ENCODE measurements at places on chromosomes 4 and X. TPM values are rescaled to one million over a fixed set of nuclear protein-coding genes. Genes with fewer than 3 reads are reported as not detected.
A peak's percentile ranks its signal among the peaks of the same experiment; 100 is the strongest.

GRCh38 chr4:179976777-179977176 is 2266.4 kb upstream of the TENM3 start:
- H3K27ac ChIP-seq: no peak overlapping the region
- H3K27me3 ChIP-seq: no peaks in the 10 kb centered on the region
- no peak for DNase-seq
- no peaks in the 10 kb centered on the region for H3K36me3 ChIP-seq

- no peaks in the 10 kb centered on the region for H3K36me3 ChIP-seq
- H3K27ac ChIP-seq: peak overlapping the region; percentile 94
- DNase-seq: no peak
- H3K27me3 ChIP-seq: no peaks in the 10 kb centered on the region
These were observed 645 bp upstream of the RAB28 start for GRCh38 chr4:13484749-13485221.

GRCh38 chr4:124097447-124097846 is 615.1 kb downstream of the ANKRD50 start:
- H3K27me3 ChIP-seq: no peaks in the 10 kb centered on the region
- no peak overlapping the region for H3K4me3 ChIP-seq
- DNase-seq: no peak
- no peaks in the 10 kb centered on the region for H3K36me3 ChIP-seq
- H3K27ac ChIP-seq: no peak overlapping the region

- no peaks in the 10 kb centered on the region for H3K4me1 ChIP-seq
- no peaks in the 10 kb centered on the region for H3K27me3 ChIP-seq
- no peak overlapping the region for H3K4me3 ChIP-seq
- H3K27ac ChIP-seq: no peak overlapping the region
- DNase-seq: no peak
These were observed 52.8 kb upstream of the PSAPL1 start for GRCh38 chr4:7487502-7487901.

- H3K36me3 ChIP-seq: no peaks in the 10 kb centered on the region
- H3K27ac ChIP-seq: no peak overlapping the region
- DNase-seq: no peak
- no peaks in the 10 kb centered on the region for H3K27me3 ChIP-seq
These were observed 49.6 kb downstream of the LAMP2 start for GRCh38 chrX:120419463-120419862.

- DNase-seq: peak; percentile 55
- H3K4me3 ChIP-seq: peak within 1 kb of the TSS; percentile 49
- H3K27me3 ChIP-seq: no peaks in the 10 kb centered on the region
- no peaks in the 10 kb centered on the region for H3K36me3 ChIP-seq
- no peaks in the 10 kb centered on the region for H3K4me1 ChIP-seq
These were observed at the start of gene ARSJ for GRCh38 chr4:113979148-113979904. Gene ARSJ, minus strand, starts transcription at chr4:113979647. Its CDS starts 813 bp downstream, at chr4:113978834.

DNA sequence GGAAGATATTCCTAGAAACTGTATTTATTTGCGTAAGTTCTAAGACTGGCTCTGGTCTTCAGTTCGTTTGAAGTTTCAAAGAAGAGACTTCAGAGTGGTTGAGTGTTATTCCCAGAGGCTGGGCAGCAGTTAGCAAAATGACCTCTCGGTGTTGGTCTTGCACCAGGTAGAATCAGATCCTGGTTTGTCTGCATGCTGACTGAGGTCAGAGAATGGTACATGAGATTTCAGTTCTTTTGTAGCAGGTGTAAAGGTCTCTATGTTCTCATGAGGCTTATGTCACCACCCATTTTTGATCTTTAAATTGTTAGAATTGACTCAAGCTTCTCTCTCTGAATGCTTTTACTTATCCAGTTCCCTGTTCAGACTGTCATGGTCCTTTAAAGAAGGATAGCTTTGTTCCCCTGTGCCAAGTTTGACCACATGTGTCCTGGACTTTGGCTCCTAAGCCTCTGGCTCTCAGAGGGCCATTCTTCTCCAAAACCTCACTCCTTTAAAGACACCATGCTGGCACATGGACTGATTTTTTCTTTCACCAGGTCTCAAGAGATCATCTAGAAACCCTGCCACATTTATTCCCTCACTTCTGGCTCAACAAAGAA is 355.8 kb upstream of the BOD1L1 start:
- H3K4me1 ChIP-seq: no peaks in the 10 kb centered on the region
- H3K27me3 ChIP-seq: no peaks in the 10 kb centered on the region
- no peak overlapping the region for H3K27ac ChIP-seq
- no peak overlapping the region for H3K4me3 ChIP-seq

- no peak overlapping the region for H3K4me3 ChIP-seq
- no peaks in the 10 kb centered on the region for H3K4me1 ChIP-seq
- H3K27me3 ChIP-seq: no peaks in the 10 kb centered on the region
- no peaks in the 10 kb centered on the region for H3K36me3 ChIP-seq
- DNase-seq: peak; percentile 23
These were observed 109.9 kb downstream of the SH3RF1 start for GRCh38 chr4:169160825-169161224.

DNA sequence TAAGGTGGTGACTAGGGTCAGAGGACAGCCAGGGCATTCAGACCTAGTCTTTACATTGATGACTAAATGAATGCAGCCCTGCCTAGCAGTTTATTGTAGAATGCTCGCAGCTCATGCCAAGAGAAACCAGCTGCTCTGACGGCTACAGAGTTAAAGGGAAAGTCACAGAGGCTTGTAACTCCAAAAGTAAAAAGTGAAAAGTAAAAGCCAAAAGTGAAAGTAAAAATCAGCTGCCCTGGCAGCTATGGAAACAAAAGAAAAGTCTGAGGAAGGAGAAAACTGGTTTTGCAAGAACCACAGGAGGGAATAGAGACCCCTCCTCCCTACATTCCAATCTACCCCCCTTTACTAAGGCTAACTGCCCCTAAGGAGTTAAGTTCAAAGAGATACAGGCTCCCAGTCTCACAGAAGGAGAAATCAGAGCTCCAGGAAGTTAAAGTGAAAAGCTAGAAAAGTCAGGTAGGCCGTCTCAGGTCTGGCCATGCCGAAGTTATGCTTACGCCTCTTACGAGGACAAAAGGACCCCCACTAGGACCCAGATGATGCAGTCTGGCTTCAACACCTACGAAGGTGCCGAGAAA is 6.0 kb downstream of the GAGE10 start:
- H3K36me3 ChIP-seq: no peaks in the 10 kb centered on the region
- no peaks in the 10 kb centered on the region for H3K27me3 ChIP-seq
- H3K27ac ChIP-seq: peak overlapping the region; percentile 78

GRCh38 chr4:158130204-158130603 is 42.6 kb downstream of the GASK1B start:
- no peaks in the 10 kb centered on the region for H3K4me1 ChIP-seq
- H3K27me3 ChIP-seq: no peaks in the 10 kb centered on the region
- no peaks in the 10 kb centered on the region for H3K36me3 ChIP-seq
- DNase-seq: no peak
- no peak overlapping the region for H3K4me3 ChIP-seq

DNA sequence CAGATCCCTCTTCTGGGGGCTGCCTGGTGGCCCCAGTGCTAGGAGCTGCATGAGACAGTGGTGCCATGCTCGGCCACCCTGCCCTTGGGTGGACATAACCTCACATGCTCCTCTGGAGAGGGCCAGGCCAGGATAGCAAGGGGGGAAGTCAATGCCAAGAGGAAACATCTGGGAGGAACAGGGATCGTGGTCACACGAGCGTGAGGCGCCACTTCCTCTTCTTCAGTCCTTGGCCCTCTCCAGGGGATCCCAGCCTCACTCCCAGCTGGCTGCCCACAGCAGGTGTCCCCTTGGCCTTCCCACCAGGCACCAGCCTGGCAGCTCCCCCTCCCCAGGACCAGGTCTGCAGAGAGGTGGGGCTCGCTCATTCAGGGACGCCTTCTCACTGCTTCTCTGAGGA is 28.6 kb downstream of the TBC1D14 start:
- H3K27me3 ChIP-seq: no peaks in the 10 kb centered on the region
- no peaks in the 10 kb centered on the region for H3K4me1 ChIP-seq
- H3K27ac ChIP-seq: no peak overlapping the region
- H3K36me3 ChIP-seq: no peaks in the 10 kb centered on the region
- DNase-seq: no peak

DNA sequence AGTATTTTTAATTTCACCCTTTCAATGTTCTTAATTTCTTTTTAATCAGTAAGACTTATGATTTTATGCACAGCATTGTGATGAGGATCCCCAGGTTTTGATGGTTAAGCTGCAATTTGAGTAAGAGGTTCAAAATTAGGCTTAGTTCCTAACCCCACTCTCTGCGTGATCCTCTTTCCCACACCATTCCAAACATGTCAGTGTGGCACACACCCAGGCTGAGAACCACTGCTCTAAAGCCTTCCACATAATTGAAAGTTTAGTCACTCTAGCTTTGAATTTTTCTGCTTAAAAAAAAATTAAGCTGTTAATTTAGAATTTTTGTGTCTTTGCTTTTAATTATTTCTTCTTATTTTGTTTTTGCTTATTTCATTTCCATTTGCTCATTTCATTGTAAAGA is 68.8 kb upstream of the SLC7A11 start:
- no peaks in the 10 kb centered on the region for H3K4me1 ChIP-seq
- H3K27ac ChIP-seq: no peak overlapping the region
- no peak for DNase-seq
- H3K4me3 ChIP-seq: no peak overlapping the region
- H3K27me3 ChIP-seq: no peaks in the 10 kb centered on the region

DNA sequence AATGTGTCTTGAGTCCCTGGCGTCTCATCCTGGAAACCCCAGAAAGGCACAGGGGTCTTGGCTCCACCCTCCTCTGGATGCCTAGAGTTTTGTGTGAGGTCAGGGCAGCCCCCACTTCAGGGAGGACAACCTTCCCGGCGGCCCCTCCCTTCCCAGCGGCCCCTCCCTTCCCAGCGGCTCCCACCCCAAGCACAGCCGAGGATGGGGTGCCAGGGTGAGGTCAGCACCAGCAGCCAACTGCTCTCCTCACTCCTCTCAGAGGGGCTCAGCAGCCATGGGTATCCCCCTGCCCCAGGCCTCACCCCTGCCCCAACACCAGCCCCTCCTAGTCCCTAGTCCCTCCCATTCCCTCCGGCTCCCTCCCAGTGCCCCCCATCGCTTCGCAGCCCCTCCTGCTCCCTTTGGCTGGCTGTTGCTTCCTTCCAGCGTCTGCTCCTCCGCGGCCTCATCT is 17.4 kb downstream of the DGKQ start:
- no peaks in the 10 kb centered on the region for H3K4me1 ChIP-seq
- H3K27ac ChIP-seq: no peak overlapping the region
- H3K27me3 ChIP-seq: no peaks in the 10 kb centered on the region
- DNase-seq: peak; percentile 12
- H3K36me3 ChIP-seq: no peaks in the 10 kb centered on the region

GRCh38 chr4:2832309-2832980 is 11.2 kb upstream of the ADD1 start:
- H3K36me3 ChIP-seq: no peaks in the 10 kb centered on the region
- H3K4me1 ChIP-seq: no peaks in the 10 kb centered on the region
- no peak for DNase-seq
- H3K4me3 ChIP-seq: no peak overlapping the region
- H3K27me3 ChIP-seq: no peaks in the 10 kb centered on the region

- DNase-seq: no peak
- no peaks in the 10 kb centered on the region for H3K36me3 ChIP-seq
- no peaks in the 10 kb centered on the region for H3K27me3 ChIP-seq
- H3K4me1 ChIP-seq: no peaks in the 10 kb centered on the region
- H3K27ac ChIP-seq: no peak overlapping the region
These were observed 28.3 kb downstream of the PRDM8 start for GRCh38 chr4:80225595-80225994.

- H3K36me3 ChIP-seq: no peaks in the 10 kb centered on the region
- H3K4me1 ChIP-seq: peaks cover 7% of the 10 kb centered on the region
- no peak for DNase-seq
- no peak overlapping the region for H3K4me3 ChIP-seq
- peak overlapping the region; percentile 63 for H3K27ac ChIP-seq
- H3K27me3 ChIP-seq: no peaks in the 10 kb centered on the region
These were observed 10.9 kb downstream of the MFAP3L start for GRCh38 chr4:170015285-170015684.

DNA sequence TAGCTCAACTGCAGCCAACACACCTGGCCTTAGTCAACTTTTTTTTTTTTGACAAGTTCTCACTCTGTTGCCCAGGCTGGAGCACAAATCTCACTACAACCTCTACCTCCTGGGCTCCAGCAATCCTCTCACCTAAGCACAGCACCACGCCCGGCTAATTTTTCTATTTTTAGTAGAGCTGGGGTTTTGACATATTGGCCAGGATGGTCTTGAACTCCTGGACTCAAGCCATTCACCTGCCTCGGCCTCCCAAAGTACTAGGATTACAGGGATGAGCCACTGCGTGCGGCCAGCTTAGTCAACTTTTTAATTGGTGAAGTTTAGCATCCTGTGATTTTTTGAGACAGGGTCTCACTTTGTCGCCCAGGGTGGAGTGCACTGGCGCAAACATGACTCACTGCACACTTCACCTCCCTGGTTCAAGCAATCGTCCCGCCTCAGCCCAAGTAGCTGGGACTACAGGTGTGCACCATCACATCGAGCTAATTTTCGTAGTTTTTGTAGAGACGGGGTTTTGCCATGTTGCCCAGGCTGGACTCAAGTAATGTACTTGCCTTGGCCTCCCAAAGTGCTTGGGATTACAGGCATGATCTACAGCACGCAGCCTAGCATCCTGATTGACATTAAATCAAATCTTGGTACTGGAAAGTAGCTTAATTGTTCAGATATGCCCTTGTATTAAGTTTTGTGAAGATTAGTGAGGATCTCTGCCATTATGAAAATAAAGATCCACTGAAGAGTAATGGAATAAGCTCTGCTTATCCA is 8.3 kb downstream of the HNRNPDL start:
- H3K4me3 ChIP-seq: no peak overlapping the region
- no peak for DNase-seq
- H3K27ac ChIP-seq: no peak overlapping the region
- H3K36me3 ChIP-seq: no peaks in the 10 kb centered on the region
- peaks cover 10% of the 10 kb centered on the region for H3K4me1 ChIP-seq

- H3K4me3 ChIP-seq: peak overlapping the region; percentile 31
- no peak for DNase-seq
- peaks cover 10% of the 10 kb centered on the region for H3K27me3 ChIP-seq
- H3K27ac ChIP-seq: no peak overlapping the region
- H3K36me3 ChIP-seq: no peaks in the 10 kb centered on the region
These were observed 53.1 kb upstream of the TMEM33 start for GRCh38 chr4:41881981-41882624.

DNA sequence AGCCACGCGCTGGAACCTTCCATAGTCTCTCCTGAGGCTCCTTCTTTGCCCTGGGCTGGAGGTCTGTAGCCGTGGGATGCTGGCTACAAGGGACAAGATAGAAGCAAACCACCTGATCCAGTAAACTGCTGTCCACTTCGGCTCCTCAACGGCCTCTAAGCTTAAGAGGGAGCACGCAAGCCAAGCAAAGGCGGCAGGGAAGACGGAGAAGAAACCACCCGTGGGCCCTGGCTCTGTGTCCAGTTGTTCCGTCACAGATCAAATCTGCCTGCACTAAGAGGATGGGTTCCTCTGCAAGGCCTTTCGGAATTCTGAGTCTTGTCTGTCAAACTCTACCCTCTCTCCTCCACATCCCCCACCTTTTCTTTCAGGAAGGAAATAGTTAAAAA is 401 bp upstream of the EDNRA start:
- H3K27ac ChIP-seq: peak overlapping the region; percentile 87
- no peaks in the 10 kb centered on the region for H3K4me1 ChIP-seq
- peak overlapping the region; percentile 50 for H3K4me3 ChIP-seq
- H3K27me3 ChIP-seq: no peaks in the 10 kb centered on the region

GRCh38 chr4:128600410-128600809 is 209.1 kb upstream of the JADE1 start:
- H3K27ac ChIP-seq: peak overlapping the region; percentile 73
- no peaks in the 10 kb centered on the region for H3K27me3 ChIP-seq
- H3K4me3 ChIP-seq: no peak overlapping the region
- H3K36me3 ChIP-seq: no peaks in the 10 kb centered on the region
- peak; percentile 25 for DNase-seq

Gene KLKB1
- not detected for total RNA-seq

Gene CXCL6
- total RNA-seq: 0.28 TPM

Gene PRR32
- total RNA-seq: not detected

Gene DRD5
- total RNA-seq: not detected

Gene YIPF7
- total RNA-seq: 0.98 TPM

Gene RPS6KA6
- 11.8 TPM for total RNA-seq

Gene TEX13D
- total RNA-seq: not detected

Gene C4orf51
- total RNA-seq: not detected

Gene TSPAN6
- 22.3 TPM for total RNA-seq

Gene MND1
- total RNA-seq: 6.5 TPM

Gene UBE2K
- total RNA-seq: 38.8 TPM

Measured in uterus (tissue), 4 donors.